Articular chondrocyte of knee joint (primary cell): ENCODE measurements at places on chromosomes 6 and 20. TPM values are rescaled to one million over a fixed set of nuclear protein-coding genes. Genes with fewer than 3 reads are reported as not detected.

TINAG gene
- total RNA-seq, result 0.13 TPM in 1 of 2 replicates, not detected in the other

NKX2-4 gene
- not detected in 2 replicates for total RNA-seq

UST gene
- 24.7 and 33.0 TPM in 2 replicates for total RNA-seq

ECT2L gene
- under 0.01 and 0.11 TPM in 2 replicates for total RNA-seq

MAS1 gene
- total RNA-seq, result not detected in 2 replicates

EYA4 gene
- 0.26 and 0.32 TPM in 2 replicates for total RNA-seq

STMND1 gene
- not detected in 2 replicates for total RNA-seq

MTFR2 gene
- 2.0 and 3.1 TPM in 2 replicates for total RNA-seq

LPIN3 gene
- total RNA-seq, result 11.0 and 11.5 TPM in 2 replicates

PDE7B gene
- 25.7 and 32.8 TPM in 2 replicates for total RNA-seq

SDCBP2 gene
- total RNA-seq, result 1.7 TPM in 2 replicates

OTOR gene
- not detected in 2 replicates for total RNA-seq

PRIM2 gene
- 194 and 219 TPM in 2 replicates for total RNA-seq

DPPA5 gene
- not detected in 2 replicates for total RNA-seq

ENPP1 gene
- total RNA-seq, result 53.1 and 68.5 TPM in 2 replicates

AIF1 gene
- not detected in 2 replicates for total RNA-seq

CGAS gene
- 7.2 and 7.9 TPM in 2 replicates for total RNA-seq

CCDC170 gene
- 2.7 and 2.8 TPM in 2 replicates for total RNA-seq

FAM209B gene
- total RNA-seq, result 0.22 and 0.52 TPM in 2 replicates

HCRTR2 gene
- total RNA-seq, result not detected in 2 replicates

SHLD1 gene
- 1.6 and 1.9 TPM in 2 replicates for total RNA-seq

PAK5 gene
- total RNA-seq, result not detected in 2 replicates

HDAC2 gene
- 51.4 and 60.4 TPM in 2 replicates for total RNA-seq

VSTM2L gene
- 1.4 and 1.6 TPM in 2 replicates for total RNA-seq
